ENCODE measurements at places on chromosomes 5 and 9. TPM values are rescaled to one million over a fixed set of nuclear protein-coding genes. Genes with fewer than 3 reads are reported as not detected.
A peak's percentile ranks its signal among the peaks of the same experiment; 100 is the strongest.

Gene MPDZ
- 68.8 TPM for polyA plus RNA-seq

Gene RNF183
- 0.34 TPM for polyA plus RNA-seq

Gene PTGDS
- 40.4 TPM for polyA plus RNA-seq

Gene FAM221B
- 0.24 TPM for polyA plus RNA-seq

Gene UBE2R2
- polyA plus RNA-seq, result 60.6 TPM

DNA sequence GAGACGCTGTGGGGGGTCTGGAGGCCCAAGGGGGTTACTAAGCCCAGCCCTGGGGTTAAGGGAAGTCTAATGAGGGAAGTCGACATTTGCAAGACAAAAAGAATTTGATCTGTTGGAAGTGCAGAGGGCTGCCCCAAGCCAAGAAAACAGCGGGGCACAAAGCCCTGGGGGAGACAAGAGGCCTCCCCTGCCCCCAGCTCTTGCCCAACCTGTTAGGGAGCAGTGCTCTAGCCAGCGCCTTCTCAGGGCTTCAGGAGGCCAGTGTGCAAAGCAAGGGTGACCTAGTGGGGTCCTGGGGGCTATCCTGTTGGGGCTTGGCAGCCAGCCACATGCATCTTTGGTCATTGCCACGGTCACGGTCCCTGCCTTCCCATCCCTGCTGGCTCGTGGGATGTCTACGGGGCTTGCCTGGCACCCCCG is 25.2 kb downstream of the GFI1B start:
- peak; percentile 25 for DNase-seq

DNA sequence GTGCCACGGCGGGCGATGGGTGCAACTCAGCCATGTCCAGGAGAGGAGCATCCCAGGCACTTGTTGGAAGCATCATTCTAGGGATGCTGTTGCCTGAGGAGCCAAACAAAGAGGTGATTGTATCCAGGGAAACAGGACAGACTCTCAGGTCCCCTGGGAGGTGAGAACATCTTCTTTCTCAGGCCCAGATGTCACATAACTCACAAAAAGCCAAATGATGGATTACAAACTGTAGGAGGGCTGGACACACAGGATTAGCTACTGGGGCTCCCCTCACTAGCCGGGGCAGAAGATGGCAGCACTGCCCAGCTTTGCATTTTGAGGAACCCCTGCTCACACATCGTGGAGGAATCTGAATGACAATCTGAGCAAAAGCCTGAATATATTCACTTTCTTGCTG is 64.7 kb upstream of the NFIL3 start:
- no peak for DNase-seq

DNA sequence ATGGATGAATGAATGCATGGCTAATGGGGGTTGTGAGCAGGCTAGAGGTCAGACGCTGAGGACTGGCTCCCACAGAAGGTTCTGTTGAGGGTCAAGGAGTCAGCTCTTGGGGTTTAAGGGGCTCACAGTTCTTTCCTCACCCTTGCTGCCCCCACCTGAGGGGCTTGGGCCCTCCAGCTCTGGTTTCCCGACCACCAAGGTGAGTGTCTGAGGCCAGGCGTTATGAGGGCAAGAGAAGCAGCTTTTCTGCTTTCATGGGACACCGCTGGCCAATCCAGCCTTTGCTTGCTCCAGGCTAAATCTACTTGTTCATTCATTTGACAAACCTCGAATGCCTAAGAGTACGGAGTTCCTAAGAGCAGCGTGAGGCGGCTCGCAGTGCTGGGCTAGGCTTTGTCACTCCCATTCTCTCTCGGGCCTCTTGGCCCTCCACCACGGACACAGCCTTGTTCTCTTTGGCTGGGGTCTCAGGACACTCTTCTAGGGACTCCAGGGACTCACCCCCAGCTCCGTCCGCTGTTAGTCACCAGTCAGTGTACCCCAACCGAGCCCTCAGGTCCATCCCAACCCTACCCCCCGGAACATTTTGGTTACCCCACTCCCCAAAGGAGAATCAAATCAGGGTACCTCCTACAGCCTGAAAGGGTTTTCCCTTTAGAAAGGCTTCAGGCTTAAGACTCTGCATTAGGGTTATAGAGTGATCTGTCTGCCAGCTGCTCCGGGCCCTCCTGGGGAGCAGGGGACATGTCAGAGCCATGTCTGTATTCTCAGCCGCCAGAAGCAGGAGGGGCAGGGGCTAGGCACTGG is 210.1 kb upstream of the MVB12B start:
- no peak for DNase-seq

DNA sequence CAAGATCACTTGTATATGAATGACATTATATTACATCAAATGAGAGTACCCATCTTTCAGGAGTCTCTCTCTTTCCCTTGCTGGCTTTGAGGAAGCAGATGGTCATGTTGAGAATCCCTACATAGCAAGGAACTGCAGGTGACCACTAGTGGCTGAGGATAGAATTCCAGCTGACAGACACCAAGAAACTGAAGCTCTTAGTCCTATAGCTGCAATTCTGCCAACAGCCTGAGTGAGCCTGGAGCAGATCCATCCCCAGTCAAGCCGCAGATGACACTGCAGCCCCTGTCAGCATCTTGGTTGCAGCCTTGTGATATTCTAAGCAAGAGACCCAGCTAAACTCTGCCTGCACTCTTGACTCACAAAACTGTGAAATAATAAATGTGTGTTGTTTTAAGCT is 531.5 kb downstream of the CSNK1G3 start:
- no peak for DNase-seq

- no peak for DNase-seq
Observed at GRCh38 chr9:126450668-126451205, 124.1 kb downstream of the MVB12B start.

- DNase-seq, result no peak
Observed at GRCh38 chr5:38753141-38753540, 92.7 kb upstream of the OSMR start.

GRCh38 chr5:130720355-130720754 is 444.7 kb downstream of the HINT1 start:
- peak; percentile 45 for DNase-seq

GRCh38 chr5:4630031-4630430 is 510.1 kb upstream of the ADAMTS16 start:
- DNase-seq, result peak; percentile 26

DNA sequence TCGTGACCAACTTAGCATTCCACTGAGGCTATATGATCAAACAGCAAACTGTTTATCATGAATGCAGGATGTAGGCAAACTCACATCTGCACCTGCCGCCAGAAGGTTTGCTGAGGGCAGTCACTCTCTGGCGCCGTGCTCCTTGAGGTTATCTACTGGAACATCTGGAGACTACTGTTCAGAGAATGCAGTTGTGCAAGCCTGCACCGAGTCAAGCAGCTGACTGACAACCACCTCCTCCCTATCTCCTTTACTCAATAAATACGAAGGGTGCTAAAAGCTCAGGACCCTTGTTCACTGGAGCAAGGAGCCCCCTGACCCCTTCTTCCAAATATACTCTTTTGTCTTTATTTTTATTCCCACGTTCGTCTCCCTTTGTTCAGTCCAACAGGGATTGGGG is 27.1 kb downstream of the CCDC125 start:
- DNase-seq, result no peak

DNA sequence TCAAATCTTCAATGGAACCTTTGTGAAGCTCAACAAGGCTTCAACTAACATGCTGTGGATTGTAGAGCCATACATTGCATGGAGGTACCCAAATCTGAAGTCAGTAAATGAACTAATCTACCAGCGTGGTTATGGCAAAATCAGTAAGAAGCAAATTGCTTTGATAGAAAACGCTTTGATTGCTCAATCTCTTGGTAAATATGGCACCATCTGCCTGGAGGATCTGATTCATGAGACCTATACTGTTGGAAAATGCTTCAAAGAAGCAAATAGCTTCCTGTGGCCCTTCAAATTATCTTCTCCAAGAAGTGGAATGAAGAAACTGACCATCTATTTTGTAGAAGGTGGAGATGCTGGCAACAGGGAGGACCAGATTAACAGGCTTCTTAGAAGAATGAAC is 54.7 kb upstream of the TTC39B start:
- DNase-seq, result no peak

- DNase-seq, result no peak
Observed at GRCh38 chr9:129281506-129282145, 103.6 kb upstream of the IER5L start.

DNA sequence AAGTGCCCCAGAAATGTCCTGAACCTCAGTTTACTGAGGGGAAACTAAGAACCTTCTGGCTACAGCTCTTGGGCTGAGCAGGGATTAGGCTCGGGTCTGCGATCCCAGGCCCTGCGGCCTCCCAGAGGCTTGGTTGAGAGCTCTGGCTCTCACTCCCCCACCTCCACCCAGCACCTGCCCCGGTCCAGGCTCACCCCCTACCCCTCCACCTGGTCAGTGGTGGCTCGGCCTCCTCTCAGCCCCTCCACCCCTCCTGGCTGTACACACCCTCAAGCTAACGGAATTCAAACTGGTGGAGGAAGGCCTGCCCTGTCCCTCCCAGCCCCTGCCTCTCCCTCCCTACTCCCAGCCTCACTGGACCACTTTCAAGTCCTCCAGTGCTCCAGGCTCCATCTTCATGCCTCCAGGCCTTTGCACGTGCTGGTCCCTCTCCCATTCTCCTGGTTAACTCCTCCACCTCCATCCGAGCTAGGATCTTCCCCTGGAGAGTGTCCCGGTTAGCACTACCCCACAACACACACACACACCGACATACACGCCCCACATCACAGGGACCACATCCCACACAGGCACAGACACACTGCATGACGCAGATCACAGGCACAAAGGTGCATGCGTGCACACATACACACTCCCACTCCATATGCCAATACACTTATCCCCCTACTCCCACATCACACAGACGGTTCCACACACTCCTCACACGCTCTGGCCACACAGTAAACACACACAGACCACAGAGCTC is 130.9 kb downstream of the C9orf50 start:
- DNase-seq, result no peak

DNA sequence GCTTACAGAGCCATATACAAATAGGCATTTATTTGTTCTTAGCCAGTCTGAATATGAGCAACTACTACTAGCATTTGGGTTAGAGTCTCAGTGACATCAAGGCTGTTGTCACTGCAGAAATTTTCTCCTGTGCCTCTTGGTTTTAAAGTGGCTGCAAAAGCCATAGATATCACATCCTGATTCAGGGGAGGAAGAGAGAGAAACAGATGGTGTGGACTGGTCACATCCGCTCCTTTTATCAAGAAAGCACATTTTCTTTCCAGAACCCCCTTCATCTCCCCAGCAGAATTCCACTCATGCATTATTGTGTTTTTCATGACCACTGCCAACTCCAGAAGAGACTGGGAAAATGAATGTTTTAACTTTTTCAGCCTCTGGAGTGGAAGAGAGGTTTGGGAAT is 69.8 kb downstream of the PTTG1 start:
- DNase-seq, result no peak

DNA sequence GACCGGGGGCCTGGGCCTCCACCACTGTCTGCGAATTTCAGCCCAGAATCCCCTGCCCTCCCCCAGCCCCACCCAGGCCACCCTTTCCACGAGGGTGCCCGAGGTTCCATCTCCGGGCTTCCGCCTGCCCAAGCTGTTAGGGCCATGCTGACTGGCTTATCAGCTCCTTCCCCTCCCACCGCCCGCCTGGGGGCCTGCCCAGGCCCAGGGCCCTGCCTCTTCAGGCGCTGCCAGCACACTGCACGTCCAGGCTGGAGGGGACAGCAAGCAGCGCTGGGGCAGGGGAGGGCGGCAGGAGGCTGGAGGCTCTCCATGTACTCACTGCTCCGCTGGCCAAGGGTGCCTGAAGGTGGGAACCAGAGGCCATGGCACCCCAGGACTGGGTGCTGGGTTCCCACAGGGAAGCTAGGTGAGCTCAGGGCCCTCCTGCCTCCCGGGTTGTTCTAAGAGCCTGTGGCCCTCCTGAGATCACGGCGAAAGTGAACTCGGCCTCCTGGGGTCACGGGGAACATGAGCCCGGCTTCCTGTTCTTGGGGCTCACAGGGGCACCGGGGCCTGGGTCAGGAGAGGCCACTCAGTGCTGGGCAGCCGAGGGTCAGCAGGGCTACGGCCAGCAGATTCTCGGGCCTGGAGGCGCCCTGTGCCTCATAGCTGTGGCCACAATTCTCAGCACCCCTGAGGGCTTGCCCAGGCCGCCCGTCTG is 57.7 kb upstream of the EGFL7 start:
- DNase-seq, result peak; percentile 72

GRCh38 chr5:77437194-77437593 is 54.9 kb downstream of the WDR41 start:
- peak; percentile 36 for DNase-seq

GRCh38 chr9:137674307-137674975 is 55.6 kb downstream of the EHMT1 start:
- no peak for DNase-seq

DNA sequence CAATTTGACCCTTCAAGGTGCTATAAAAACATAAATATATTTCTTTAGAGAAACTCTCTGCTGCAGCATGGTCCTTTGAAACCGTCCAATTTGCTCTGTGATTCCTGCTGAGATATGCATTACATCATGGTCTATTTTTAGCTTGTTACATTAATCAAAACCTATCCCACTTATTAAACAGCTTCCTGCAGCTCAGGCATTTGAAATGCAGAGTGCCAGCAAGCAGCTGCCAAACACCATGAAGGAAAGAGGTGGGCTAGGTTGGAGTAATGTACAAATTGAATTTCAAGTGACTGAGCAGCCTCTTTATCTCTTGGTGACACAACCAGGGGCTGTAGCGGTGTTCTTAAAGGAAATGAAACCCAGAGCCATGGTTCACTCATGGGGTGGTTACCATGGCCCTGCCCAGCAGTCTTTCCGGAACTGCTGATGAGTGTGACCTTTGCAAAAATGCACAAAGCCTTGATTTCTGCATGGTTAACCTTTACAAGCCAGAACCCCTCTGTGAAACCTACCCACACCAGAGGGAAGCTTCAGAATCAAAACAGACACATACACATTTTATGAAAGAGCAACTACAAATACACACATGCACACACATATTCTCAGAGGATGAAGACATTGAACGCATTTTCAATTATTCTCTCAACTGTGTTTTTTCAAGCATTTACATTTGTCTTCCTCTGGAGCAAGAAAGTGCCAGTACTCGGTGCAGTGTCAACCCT is 155.8 kb upstream of the ZNF608 start:
- DNase-seq, result no peak

DNA sequence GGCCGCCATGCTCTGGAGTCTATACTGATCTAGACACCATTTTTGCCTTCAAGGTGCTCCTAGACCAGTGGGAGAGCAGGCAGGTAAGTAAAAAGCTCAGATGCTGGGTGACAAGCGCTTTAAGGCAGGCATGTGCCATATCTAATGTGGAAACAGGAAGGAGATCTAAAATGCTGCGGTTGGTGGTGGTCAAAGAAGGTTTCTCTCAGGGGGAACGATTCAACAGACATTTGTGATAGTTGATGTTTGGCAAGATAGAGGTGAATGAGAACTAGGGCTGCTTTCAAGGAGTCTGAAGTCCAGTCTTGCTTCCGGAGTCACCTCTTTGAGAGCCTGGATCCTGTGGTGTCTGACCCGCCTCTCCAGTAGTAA is 146.2 kb upstream of the KLF4 start:
- DNase-seq, result no peak

GRCh38 chr9:136955943-136956335 is 3.9 kb downstream of the LCN12 start:
- no peak for DNase-seq

DNA sequence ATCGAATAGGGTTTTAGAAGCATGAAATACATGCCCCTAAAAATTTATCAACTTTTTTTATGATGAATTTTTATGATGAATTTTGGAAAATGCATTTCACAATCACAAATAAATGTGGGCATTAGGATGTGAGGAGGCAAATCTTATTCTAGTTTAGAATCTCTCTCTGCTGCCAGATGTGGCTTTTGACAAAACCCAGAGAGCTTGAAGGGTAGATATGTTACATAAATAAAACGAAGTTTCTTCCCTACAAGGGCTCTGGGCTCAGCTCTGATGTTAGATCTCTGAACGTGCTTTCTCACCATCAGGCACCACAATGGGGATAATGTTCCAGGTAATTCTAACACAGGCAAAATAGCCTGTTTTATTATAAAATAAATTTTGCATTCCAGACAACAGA is 102.3 kb upstream of the ADAMTSL1 start:
- no peak for DNase-seq
